ENCODE measurements at places on chromosomes 2 and 18.

GRCh38 chr18:9233771-9234440 lies 97.3 kb downstream of the ANKRD12 start:
- DNase-seq, result no peak

- no peak for DNase-seq
Measured at GRCh38 chr2:37201766-37202165, 5.5 kb downstream of the CEBPZOS start.

GRCh38 chr2:3626812-3627499 lies 31.0 kb upstream of the ALLC start:
- no peak for DNase-seq

DNA sequence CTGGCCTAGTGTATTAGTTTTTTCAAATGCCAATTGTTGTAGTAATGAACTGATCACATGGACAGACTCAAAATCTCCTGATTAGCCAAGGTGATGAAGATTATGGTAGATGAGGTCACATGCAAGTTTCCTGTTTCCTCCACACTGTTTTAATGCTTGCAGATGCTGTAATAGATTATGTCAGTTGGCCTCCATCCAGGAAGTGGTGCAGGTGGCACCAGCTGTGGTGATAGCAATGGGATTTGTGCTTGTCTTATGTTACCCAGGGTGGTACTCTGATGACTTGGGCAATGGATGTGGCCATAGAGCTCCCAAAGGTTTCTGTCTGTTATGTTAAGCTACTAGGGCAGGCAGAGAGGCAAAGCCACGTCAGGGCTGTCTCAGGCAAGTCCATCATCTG lies 332.9 kb upstream of the DDX18 start:
- no peak for DNase-seq

DNA sequence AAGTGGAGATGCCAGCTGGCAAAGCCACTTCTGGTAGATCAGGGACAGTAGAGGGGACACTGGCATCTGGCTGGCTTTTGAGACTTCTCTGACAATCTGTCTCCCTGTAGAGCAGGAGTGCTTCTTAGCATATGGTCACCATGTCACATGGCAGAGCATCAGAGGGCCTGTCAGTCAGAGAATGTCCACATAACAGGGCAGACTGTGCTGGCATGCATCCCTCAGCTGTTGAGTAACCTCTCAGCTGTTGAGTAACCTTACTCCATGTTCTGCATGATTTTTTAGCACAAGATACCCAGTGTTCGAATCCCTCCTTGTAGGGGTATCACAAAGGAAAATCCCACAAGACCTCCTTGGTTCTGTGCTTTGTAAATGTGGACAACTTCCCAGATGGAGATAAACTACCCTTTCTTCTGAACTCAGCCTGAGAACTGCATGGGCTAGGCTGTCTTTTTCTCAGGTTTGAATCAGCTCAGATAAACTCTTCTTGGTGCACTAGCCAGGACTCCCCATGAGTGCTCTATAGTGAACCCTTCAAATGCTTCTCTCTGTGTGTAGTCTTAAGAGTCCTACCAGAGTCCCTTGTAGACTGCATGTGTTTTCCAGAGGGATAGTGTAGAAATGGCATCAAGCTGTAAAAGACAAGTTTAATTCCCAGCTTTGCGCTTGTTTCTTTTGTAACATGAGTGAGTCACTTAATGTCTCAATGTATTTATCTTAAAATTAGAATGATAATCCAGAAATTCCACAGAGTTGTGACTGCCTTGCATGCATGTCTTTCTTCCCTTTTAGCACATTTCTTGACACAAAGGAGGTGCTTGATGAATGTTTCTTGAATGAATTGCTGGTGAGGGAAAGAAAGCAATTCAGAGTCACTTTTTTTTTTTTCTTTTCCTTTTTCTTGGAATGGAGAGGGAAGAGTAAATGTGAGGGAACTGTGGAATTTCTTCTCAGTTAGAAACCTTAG lies 442.3 kb upstream of the HNMT start:
- DNase-seq, result no peak

DNA sequence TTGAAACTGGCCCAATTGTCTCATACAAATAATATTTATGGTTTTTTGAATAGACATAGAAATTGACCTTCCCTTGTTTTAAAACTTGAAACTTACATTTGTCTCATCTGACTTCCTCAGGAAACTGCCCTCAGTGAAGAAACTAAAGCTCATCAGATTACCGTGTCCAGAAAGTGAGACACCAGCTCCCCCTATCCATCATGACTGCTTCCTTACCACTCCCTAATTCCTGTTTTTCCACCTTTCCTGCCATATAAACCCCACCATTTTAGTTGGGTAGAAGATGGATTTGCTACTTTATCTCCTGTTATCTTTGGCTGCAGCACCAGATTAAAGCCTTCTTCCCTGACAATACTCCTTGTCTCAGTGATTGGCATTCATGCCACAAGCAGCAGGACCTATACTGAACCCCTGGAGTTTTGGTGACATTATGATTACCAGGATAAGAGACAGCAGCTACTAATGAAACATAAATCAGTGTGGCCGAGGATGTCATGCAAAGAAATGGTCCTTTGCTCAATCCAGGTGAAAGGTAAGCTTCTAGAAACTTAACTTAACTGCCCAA lies 1627.6 kb upstream of the ZEB2 start:
- DNase-seq, result no peak

GRCh38 chr18:67670024-67670543 lies 153.6 kb upstream of the DSEL start:
- no peak for DNase-seq

GRCh38 chr2:86251840-86252266 lies 52.6 kb downstream of the MRPL35 start:
- no peak for DNase-seq

DNA sequence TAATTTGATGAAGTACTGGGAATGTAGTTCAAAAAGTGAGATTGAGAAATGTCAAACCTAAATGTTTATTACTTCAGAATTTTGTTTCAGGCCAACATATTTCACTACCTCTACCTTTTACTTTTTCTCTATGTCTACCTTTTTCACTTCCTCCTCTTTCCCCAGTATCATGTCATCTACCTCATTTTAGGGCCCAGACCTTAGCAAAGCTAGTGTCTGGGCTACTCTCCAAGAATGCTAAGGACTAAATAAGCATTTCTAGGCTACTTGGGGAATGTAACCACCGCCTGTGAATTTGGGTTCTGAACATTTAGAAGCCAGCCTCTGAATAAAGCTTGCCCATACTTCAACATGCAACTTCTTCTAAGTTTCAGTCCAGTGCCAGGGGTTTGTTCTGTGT lies 330.4 kb downstream of the SLC4A3 start:
- no peak for DNase-seq

GRCh38 chr2:111967018-111967417 lies 68.6 kb downstream of the MERTK start:
- no peak for DNase-seq

All from effector memory CD4-positive, alpha-beta T cell (primary cell).